ENCODE measurements at places on chromosomes 4 and X.

GRCh38 chr4:67160394-67160793, 384.9 kb downstream of the CENPC start:
- no peak for DNase-seq

GRCh38 chr4:73777612-73778011, 37.2 kb downstream of the CXCL8 start:
- no peak for DNase-seq

GRCh38 chrX:17788439-17788838, 51.1 kb downstream of the SCML1 start:
- DNase-seq = peak; percentile 13

DNA sequence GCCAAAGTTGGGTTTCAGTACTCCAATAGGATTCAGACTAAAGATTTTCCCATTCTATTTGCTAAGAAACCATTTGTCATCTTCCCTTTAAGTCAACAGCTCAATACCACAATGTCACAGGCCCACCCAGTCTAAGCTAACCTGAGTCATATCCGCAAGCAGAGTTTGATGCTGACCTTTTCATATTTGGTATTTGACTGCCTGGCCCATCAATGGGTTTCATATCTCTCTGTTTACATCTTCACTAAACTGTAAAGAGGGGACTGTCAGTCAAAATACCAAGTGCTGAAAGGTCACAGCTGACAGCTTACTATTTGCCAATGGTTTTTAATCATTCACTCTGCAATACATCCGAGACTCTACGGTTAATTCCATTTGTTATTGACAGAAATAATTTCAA, 707.5 kb upstream of the ACTRT1 start:
- no peak for DNase-seq

- DNase-seq = peak; percentile 64
These were observed 17.7 kb upstream of the P2RY8 start for GRCh38 chrX:1554469-1555210.

DNA sequence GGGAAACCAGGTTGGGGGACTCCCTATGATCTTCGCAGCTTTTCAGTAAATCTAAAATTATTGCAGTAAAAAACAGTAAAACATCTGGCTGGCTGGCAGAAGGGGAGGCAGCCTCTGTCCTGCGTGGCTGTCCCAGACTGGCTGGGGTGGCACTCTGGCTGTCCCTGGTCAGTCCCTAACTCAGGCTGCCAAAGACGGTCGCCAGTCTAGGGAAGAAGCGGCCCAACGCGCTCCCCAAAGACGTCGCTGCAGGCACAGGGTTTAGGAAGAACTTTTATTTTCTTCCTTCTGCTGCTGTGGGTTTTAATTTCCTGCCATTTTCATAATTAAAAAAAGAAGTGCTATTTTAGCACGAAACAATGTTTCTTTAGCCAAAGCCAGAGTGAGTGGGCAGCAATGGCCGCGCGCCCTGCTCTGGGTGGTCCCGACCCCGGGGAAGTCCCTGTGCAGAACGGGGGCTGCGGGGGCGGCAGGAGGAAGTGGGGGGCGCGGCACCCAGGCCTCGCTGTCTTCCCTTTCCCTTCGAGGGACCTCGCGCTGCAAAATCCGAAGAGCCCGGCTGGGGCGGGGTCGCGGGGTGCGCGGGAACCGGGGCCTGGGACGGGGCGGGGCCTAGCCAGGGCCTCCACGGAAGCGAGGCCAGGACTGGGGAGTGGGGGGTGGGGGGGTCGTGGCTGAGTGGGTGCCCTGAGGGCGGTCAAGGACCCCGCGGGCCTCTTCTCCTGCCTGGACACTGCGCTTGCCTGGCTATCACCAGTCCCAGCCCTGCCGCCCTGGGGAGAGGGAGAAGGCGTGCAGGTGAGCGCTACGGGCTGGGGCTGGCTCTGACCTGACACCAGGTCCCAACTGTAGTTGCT, 6.3 kb upstream of the LETM1 start:
- no peak for DNase-seq

GRCh38 chrX:2320580-2321327, 180.0 kb downstream of the DHRSX start:
- no peak for DNase-seq

GRCh38 chr4:184417802-184418511, 56.4 kb downstream of the IRF2 start:
- no peak for DNase-seq

GRCh38 chrX:37302569-37302968, 46.6 kb upstream of the PRRG1 start:
- no peak for DNase-seq

- no peak for DNase-seq
These were observed 219.4 kb downstream of the SLC4A4 start for GRCh38 chr4:71558248-71558647.

DNA sequence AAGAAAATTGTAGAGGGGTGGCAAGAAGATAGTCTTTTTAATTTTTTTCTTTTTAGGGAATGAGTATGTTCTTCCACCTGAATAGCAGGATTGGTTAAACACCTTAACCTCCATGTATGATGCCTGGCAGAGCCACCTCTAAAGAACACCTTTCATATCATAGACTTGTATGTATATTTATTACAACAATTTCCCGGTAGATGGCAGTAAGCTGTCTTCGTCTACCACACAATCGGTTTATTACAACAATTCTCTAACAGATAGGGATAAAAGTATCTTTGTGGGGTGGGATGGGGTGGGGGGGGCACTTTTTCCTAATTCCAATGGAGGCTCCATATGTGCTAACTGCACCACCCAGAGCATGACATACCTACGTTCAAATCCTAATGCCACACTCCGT, 255.5 kb downstream of the LDB2 start:
- no peak for DNase-seq

DNA sequence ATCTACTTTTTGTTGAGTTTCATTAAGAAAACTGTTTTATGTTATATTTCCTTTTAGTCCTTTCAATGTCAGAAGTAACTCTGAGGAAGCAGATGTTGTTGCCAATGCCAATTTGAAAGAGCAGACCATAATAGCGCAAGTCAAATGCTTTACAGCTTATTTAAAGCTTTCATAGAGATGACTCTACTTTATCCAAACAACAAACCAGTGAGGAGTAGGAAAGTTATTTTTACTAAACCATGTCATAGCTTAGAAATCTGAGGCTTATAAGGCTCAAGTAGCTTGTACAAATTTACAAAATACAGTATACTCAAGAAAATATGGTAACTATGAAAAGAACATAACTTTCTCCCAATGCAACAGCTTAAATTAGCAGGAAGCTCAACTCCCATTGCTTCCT, 40.1 kb upstream of the SPOCK3 start:
- no peak for DNase-seq

DNA sequence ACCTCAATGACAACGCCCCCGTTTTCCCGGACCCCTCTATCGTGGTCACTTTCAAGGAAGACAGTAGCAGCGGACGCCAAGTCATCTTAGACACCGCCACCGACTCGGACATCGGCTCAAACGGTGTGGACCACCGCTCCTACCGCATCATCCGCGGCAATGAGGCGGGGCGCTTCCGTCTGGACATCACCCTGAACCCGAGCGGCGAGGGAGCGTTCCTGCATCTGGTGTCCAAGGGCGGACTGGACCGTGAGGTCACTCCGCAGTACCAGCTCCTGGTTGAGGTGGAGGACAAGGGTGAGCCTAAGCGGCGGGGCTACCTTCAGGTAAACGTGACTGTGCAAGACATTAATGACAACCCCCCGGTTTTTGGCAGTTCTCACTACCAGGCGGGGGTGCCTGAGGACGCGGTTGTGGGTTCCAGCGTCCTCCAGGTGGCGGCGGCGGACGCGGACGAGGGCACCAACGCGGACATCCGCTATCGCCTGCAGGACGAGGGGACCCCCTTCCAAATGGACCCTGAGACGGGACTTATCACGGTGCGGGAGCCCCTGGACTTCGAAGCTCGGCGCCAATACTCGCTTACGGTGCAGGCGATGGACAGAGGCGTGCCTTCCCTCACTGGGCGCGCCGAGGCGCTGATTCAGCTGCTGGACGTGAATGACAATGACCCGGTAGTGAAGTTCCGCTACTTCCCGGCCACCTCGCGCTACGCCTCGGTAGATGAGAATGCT, 2.2 kb downstream of the FAT4 start:
- DNase-seq = no peak

- DNase-seq = no peak
These were observed 856.7 kb upstream of the PRKX start for GRCh38 chrX:4570151-4570550.

GRCh38 chrX:2917767-2918166, 11.4 kb downstream of the ARSD start:
- no peak for DNase-seq

DNA sequence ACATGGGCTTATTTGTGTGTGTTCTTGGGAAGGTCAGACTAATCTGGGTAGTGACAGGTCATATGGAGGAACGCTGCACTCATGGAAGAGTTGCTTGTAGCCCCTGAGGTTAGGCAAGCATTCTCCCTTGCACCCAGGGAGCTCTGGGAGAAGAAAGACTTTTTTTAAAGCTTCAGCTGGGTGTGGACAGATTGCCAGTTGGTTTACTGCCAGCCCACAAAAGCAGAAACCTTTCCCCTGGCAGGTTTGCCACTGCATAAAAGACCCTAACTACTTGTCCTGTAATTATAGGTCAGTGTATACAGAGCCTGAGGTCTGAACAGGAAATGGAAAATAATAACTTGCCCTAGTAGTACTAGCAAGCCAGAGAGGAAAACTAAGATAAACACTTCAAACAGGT, 7.4 kb upstream of the NFKB1 start:
- DNase-seq = no peak

DNA sequence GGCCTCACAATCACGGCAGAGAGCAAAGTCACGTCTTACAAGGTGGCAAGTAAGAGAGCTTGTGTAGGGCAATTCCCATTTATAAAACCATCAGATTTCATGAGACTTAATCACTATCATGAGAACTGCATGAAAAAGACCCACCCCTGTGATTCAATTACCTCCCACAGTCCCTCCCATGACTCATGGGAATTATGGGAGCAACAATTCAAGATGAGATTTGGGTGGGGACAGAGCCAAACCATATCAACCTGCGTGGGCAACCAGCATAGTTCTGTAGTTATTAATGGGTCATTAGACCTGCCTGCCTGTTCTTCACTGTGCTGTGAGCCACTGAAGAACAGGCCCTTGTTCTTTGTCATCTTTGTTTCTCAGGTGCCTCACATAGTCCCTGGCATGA, 593.7 kb upstream of the BOD1L1 start:
- no peak for DNase-seq

DNA sequence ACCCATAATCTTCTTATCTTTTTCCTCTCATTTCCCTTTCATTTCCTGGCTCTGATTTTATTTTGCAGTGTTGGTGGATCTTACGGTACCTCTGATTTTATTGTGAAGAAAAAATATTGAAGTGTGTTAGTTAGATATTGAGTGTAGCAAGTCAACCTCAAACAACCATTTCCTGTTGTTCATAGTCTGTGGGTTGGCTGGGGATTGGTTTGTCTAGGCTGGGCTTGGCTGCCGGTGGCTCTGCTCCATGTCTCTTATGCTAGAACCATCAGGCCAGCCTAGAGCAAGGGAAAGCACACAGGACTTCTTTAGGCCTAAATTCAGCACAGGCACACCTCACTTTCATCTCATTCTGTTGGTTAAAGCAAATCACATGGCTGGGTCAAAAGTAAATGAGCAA, 383.1 kb upstream of the LCORL start:
- DNase-seq = no peak

- no peak for DNase-seq
These were observed 64.2 kb downstream of the INTS12 start for GRCh38 chr4:105644257-105644656.

GRCh38 chr4:11635342-11635741, 206.6 kb upstream of the HS3ST1 start:
- DNase-seq = no peak

DNA sequence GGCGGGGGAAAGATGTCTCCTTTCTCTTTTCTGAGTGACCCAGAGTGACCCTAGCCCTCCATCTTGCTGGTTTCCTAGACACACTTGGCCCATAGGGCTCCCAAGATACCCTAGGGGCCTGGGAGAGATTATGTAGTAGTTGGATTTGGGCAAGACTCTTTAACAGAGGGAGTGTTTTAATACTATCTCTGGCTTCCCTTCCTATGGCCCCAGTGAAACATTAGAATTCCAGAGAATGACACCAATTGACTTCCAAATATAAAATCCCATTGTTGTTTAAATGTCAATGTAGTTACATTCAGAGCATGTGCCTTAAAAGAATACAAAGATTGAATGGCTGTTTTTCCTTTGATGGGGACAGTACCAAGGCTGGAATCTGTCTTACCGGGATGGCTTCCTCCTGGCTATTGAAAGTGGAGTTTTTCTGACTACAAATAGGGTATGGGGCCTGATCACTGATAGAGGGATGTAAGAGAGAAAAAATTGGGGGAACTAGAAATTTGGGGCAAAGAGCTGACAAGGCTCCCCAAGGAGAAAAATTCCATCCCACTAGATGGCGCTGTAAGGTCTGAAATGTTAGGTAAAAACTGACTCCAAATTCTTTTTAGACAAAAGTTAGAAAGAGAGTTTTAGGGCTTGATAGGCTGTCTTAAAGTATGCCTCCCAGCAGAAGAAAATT, 10.7 kb downstream of the TENT5D start:
- no peak for DNase-seq

DNA sequence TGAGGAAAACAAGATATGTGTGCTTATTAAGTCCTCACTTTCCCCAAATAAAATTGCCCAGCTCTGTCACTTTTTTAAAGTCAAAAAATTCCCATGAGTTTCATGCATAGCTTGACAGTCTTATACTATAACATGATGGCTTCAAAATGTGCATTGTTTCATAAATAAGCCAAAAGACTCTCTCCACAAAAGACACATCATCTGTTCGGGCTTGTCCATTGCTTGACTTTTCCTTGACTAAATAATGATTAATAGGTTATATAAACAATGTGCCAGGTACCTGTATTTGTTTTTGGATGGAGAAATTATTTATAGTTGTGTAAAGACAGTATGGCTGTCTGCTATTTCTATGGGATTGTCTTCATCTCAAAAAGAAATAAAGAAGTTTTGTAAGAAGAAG, 329.2 kb upstream of the KLF3 start:
- no peak for DNase-seq

GRCh38 chrX:13825178-13825762, 8.4 kb upstream of the GPM6B start:
- DNase-seq = no peak

GRCh38 chrX:118249146-118249545, 96.8 kb upstream of the WDR44 start:
- no peak for DNase-seq

DNA sequence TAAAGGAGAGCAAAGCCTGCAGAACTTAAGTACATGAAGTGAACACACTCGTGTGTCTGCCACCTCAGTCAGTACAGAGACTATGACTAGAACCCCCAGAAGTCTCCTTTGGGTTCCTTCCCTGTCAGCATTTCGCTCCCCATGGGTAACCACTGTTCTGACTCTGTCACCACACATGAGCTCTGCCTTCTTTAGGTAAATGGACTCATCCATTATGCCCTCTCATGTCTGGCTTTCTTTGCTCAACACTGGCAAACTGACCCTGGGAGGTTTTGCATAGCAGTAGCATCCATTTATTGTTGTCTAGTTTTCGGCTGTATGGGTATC, 38.5 kb downstream of the TBC1D14 start:
- DNase-seq = no peak

GRCh38 chrX:129933700-129934099, 27.7 kb downstream of the UTP14A start:
- no peak for DNase-seq

- no peak for DNase-seq
These were observed 121.3 kb upstream of the PNPLA4 start for GRCh38 chrX:8048466-8048865.

- no peak for DNase-seq
These were observed 741 bp downstream of the SPATA18 start for GRCh38 chr4:52051615-52052474.

Data from activated T-helper 1 cell treated with Interleukin-2 at 50 U/mL for 16 hours (primary cell).